ENCODE measurements at places on chromosomes 4 and X.

DNA sequence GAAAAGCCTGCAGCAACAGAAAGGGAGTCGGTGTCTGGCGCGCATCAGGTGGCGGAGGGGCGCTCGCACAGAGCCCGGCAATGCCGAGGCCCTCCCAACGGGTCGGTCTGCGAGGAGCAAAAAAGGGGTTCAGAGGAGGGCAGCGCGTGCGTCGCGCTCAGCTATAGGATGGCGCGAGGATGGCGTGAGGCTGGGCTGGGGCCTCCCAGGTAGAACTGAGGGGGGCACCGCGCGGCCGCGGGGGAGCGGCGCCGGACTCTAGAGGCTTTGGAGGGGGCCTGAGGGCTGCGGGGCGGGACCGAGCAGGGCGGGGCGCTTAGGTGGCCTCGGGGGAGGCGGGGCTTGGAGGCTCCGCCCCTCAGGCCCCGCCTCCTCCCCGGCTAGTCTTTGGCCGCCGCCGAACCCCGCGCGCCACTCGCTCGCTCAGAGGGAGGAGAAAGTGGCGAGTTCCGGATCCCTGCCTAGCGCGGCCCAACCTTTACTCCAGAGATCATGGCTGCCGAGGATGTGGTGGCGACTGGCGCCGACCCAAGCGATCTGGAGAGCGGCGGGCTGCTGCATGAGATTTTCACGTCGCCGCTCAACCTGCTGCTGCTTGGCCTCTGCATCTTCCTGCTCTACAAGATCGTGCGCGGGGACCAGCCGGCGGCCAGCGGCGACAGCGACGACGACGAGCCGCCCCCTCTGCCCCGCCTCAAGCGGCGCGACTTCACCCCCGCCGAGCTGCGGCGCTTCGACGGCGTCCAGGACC is at the start of gene PGRMC1:
TSS of gene PGRMC1 (plus strand) at position 414 of the 751 bp plus-strand sequence. CDS start at position 493, 79 bp downstream.
- peak; percentile 86 for DNase-seq

DNA sequence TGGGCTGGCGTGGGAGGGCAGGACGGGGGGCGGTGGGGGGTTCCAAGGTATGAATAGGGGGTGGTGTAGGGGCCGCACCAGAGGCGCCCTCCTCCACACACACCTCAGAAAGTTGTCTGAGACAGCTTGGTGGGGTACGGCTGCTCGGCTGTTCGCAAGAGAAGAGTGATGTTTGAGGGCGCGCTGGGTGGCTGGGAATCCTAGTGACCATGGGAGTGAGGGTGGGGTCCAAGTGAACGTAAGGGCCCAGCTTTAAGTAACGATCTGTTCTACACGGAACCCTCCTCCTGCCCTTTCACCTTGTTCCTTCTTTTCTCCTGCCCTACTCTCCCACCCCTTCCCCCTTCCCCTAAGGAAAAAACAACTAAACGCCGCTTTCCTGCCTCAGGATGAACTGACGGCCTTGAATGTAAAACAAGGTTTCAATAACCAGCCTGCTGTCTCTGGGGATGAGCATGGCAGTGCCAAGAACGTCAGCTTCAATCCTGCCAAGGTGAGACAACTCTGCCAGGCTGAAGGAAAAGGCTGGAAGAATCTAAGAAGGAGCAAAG is 664 bp downstream of the MED12 start:
- DNase-seq, result no peak

DNA sequence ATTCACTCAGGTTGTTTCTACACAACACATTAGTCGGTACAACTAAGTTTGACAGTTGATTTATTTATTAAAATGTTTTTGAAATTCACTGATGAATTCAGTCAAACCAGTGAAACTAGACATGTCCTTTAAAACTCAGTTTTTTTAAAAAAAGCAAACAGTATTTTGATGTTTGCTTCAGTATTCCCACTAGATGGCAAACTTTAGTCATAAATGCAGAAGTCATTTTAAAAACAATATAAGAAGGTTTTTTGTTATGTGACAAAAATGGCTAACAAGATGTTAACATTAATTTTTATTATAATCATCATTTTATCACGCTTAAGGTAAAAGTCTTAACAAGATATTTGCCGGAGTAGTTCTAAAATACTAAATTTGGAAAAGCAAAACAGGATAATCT is 1337.8 kb upstream of the DIAPH2 start:
- no peak for DNase-seq

DNA sequence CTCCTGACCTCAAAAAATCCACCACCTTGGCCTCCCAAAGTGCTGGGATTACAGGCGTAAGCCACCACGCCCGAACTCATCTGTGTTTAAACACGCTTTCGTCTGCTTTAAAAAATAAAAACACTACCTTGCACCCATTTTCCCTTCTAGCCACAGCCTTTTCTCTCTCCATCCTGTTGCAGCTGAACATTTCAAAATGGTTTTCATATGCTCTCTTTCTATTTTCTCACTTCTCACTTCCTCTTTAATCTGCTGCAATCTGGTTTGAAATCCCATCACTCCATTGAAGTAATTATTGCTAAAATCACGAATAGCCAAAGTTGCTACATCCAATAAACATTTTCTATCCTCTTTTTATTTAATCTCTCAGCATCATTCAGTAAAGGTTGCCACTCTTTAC is 70.0 kb downstream of the DCHS2 start:
- DNase-seq, result no peak

GRCh38 chrX:150361070-150361776 is 1.9 kb upstream of the MAMLD1 start:
- DNase-seq, result no peak

- no peak for DNase-seq
Observed at GRCh38 chr4:114599903-114600552, 1.4 kb downstream of the UGT8 start.

DNA sequence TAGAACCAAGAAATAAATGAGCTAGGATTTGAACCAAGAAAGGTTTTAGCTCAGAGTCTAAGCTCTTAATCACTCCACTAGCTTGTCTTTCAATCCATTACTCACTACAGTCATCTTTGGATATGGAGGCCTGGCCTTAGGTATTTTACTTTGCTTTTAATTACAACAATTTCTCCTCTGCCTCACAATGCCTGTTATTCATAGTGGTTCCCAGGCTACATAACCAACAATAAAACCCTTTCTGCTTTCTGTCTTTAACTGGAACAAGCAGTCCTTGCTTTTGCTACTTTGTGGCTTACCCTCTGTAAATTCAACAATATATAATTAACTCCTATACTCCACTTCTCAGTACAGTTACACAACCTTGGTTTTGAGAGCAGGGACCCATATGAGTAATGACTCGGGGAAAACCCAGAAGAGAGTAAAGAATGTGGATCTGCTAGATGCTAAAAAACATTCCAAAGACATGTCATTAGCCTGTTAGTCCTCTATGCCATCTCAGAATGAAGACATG is 94.7 kb upstream of the NAP1L5 start:
- no peak for DNase-seq

DNA sequence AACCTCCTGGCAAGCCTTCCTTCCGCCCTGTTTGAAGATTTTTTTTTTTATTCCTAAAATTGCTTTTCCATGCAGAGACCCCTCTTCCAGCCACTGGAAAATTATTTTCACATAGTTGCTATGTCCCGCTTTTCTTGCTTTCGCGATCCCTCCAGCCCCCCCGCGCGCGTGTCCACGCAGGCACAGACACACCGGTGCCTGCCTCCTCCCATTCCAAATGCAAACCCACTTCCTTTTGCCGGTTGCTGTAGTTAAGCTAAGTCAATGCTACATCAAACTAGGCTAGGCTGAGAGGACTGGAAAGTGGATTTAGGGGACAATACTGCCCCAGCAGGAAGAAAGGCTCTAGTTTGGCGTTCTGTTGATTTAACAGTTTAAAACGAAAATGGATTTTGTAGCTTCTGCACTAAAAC is 111.0 kb downstream of the DHX15 start:
- peak; percentile 58 for DNase-seq

DNA sequence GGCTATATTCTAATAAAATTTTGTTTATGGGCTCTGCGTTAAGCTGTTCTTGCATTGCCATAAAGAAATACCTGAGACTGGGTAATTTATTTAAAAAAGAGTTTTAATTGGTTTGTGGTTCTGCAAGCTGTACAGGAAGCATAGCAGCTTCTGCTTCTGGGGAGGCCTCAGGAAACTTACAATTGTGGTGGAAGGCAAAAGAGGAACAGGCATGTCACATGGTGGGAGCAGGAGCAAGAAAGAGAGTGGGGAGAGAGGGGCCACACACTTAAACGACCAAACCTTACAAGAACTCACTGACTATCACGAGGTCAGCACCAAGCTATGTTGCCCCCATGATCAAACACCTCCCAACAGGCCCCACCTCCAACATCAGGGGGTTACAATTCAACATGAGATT is 74.0 kb downstream of the FHDC1 start:
- DNase-seq, result no peak

GRCh38 chr4:142817442-142817841 is 28.7 kb downstream of the INPP4B start:
- DNase-seq, result peak; percentile 40

DNA sequence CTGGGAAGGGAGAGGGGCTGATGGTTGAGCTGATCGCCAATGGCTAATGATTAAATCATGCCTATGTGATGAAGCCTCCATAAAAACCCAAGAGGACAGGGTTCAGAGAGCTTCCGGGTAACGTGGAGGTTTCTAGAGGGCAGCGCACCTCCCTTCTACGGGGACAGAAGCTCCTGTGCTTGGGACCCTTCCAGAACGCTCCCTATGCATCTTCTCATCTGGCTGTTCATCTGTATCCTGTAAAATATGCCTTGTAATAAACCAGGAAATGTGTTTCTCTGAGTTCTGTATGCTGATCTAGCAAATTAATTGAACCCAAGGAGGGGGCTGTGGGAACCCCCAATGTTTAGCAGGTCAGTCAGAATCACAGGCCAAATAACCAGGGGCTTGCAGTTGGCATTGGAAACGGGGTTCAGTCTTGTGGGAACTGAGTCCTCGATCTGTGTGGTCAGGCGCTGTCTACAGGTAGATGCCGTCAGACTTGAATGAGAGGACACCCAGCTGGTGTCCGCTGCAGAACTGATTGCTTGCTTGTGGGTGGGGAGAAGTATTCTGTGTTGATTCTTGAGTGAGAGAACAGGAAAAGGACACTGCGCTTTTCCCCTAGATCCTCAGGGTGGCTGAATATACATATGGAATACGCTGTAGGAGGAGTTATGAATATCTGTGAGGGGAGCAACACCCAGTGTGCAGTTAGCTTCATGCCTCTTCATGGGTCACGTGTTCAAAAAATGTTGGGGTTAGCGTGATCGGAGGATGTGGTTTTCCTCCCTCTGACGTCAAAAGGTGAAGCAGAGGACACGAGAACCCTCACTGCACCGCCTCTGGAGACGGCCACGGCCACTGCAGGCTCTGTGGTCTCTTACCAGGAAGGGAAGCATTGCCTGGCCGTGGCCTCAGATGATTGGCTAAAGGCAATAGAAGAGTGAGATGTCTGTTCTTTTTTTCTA is 29.2 kb downstream of the HTT-AS start:
- peak; percentile 73 for DNase-seq

DNA sequence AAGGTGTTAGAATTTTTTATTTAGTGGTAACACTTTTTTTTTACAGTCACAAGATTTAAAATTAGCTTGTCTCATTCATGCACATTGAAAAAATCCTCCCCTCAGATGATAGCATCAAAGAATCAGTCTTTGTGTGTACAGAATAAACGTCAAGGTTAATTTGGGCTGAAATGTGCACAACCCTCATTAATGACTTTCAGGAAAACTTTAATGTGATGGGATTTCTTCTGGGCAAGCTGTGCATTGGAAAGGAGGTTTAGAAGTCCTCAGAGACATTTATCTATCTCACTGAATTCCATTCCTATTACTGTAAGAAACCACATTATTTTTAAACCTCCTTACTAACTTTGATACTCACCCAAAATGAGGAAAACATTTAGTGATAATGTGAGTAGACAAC is 88.2 kb upstream of the TECRL start:
- no peak for DNase-seq

DNA sequence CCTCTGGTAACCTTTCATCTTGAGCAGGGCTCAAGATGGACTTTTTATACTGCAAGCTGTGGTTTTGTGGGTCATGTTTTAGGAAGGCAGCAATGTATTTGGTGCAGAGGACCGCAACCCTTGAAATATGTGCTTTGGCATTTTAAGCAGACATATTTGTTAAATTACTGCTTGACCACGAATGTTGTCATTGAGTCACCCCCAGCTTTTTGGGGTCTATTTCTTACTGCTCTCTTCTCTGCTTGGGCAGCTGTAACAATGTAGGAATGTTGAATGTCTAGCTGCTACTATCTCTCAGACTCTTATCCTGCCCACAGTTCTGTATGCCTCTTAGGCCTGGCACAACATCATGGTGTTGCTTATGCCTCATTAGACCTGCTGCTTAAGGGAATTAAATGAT is 6.0 kb downstream of the RBPJ start:
- no peak for DNase-seq

- DNase-seq, result no peak
Observed at GRCh38 chrX:146754268-146754667, 55.3 kb upstream of the CXorf51B start.

DNA sequence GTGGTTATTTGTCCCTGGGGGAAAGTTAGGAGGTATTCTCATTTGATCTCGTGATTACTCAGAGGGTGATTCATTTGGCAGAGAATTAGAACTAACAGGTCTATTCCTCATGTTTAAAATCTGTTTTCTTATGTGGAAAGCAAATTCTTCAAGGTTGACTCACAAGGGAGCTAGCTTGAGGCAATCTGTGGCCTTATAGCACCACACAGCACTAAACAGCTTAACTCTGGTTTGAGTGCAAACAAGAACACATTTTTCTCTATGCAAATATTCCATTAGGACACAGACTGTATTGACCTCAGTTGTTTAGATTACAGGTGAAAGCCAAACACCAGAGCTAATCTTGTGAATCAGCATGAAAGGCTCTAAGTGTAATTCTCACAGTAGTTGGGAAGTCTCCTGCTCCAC is 694.4 kb upstream of the POU3F4 start:
- no peak for DNase-seq

Measured in femur (tissue), 1 donor.